Posterior vena cava (tissue), 2 donors: ENCODE measurements at places on chromosomes 1 and 21. TPM values are rescaled to one million over a fixed set of nuclear protein-coding genes. Genes with fewer than 3 reads are reported as not detected.

- DNase-seq: no peak
Measured at GRCh38 chr1:38778521-38778920, 81.1 kb downstream of the RRAGC start.

- no peak for DNase-seq
Measured at GRCh38 chr1:19384113-19384512, 72.0 kb downstream of the SLC66A1 start.

DNA sequence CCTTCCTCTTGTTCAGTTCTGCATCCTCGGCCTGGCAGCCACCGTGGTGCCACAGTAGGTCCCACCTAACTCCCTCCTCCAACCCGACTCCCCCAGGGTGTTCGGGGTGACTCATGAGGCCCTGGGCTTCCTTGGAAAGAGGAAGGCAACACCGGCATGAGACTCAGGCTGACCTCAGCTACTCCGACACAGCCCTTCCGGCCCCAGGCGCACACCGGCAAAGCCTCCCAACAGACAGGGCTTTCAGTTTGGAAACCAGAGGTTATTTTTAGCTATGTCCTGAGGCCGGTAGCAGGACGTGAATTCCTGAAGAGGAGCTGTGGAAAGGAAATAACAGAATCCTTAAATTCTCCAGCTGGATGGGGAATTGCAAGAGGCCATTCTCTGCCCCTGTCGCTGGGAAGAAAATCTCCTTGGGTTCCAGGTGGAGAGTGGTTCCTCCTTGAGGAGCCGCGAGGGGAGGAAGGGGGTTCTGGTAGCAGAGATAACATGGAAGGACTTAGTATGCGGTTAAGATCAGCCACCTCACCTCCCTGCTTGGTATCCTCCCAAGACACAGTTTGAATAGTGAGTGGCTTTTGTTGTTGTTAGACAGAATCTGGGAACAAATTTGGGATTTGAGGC lies 24.4 kb downstream of the PLXNA2 start:
- peak; percentile 87 for DNase-seq

DNA sequence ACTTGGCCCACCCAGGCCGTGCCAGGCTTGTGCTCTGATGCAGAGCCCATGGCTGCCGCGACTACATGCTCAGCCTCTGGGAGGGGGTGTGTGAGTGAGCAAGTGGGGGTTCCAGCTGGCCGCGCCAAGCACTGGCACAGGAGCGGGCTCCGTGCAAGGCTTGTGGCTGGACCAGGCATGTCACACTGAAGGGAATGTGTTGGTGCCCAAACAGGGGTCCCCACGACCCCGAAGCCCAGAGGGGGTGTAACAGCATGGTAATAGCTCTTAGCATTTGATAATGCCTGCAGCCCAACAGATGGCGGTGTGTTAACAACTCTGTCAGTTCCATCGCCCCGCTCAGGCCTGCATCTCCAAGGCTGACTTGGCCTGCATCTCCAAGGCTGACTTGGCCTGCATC lies 38.3 kb upstream of the CD46 start:
- DNase-seq: peak; percentile 81

The HHIPL2 gene
- 0.38 TPM for total RNA-seq

The CR1L gene
- not detected for total RNA-seq

- no peak for DNase-seq
Measured at GRCh38 chr1:92188436-92189255, 29.1 kb upstream of the C1orf146 start.

GRCh38 chr1:214464445-214465287 lies 86.7 kb downstream of the PTPN14 start:
- DNase-seq: no peak

The MAP3K21 gene
- 0.29 TPM for total RNA-seq

The CA6 gene
- not detected for total RNA-seq

- no peak for DNase-seq
Measured at GRCh38 chr1:199678771-199679170, 348.7 kb upstream of the NR5A2 start.

GRCh38 chr1:241464985-241465384 lies 54.6 kb downstream of the FH start:
- no peak for DNase-seq

DNA sequence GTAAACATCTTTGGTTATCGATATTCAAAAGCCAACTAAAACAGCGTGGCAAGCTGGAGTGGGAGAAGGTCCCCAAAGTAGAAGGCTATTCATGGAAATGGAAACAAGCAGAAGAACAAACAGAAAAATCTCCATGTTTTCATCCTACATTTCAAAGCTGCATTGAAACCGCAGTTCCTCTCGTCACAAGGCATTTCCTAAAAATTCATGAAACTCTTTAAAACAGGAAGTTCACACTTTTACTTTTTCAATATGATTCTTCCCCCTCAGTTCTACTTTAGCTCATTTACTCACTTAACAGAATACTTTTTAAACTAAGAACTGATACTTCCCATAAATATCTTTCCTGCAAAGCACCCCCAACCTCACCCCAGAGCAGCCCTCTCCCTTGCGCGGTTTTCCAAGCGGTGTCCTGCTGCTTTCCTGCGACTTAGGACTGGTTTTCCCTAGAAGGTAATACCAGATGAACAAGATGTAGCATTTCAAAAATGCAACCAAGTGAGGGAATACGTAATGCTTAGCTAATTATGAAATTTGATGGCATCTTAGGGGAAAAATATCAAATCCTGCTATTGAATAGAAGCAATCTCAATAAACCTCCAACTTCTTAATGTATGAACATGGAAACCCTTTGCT lies 228.3 kb upstream of the PKN2 start:
- no peak for DNase-seq

GRCh38 chr1:160419150-160419837 lies 18.9 kb downstream of the VANGL2 start:
- DNase-seq: no peak

The KCNK1 gene
- 3.2 TPM for total RNA-seq

- DNase-seq: no peak
Measured at GRCh38 chr1:216777148-216777547, 53.9 kb upstream of the ESRRG start.

DNA sequence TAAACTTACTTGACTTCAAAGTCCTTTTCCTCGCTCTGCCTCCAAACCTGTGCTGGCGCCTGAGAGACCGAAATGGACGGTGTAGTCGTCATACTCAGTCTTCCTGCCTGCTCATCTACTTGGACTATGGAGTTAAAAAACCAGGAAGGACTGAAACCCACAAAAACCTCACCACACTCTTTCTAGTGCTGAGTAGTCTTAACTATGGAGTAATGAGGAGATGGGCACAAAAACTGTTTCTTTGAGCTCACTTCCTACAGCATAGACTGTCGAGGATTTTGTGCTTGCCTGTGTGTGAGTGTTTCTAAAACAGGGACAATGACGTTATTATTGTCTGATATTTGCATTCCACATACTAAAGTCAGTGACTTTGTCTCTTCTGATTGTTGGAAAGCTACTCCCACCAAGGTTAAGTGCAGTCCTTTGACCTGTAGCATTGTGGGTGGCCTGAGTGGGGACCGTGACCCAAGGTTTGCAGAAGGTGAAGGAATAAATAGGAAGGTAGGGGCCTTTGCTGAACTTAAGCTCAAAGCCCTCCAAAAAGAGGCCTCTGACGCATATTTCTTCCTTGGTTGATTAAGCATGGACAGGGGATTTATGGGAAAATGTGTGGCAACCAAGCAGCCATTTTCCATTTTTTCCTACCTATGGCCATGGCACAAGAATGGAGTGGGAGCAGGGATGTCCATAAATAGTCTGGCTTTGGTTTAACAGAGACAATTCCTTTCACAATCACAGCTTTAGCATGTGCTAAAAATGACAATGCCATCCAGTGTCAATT lies 109.6 kb downstream of the ZBTB18 start:
- no peak for DNase-seq

GRCh38 chr1:106921186-106921585 lies 135.3 kb upstream of the PRMT6 start:
- no peak for DNase-seq

DNA sequence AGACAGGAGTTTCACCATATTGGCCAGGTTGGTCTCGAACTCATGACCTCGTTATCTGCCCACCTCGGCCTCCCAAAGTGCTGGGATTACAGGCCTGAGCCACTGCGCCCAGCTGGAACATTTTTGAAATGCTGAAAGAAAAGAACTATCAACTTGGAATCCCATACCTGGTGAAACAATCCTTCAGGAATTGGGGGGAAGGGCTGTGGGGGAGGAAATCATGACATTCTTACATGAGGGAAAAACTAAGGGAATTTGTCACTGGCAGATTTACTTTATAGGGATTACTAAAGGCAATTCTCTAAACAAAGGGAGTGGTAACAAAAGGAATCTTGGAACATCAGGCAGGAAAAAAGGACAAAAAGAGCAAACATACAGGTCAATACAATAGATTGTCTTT lies 25.8 kb downstream of the NDUFS5 start:
- no peak for DNase-seq

GRCh38 chr21:31987696-31988095 lies 114.9 kb downstream of the HUNK start:
- DNase-seq: peak; percentile 73

DNA sequence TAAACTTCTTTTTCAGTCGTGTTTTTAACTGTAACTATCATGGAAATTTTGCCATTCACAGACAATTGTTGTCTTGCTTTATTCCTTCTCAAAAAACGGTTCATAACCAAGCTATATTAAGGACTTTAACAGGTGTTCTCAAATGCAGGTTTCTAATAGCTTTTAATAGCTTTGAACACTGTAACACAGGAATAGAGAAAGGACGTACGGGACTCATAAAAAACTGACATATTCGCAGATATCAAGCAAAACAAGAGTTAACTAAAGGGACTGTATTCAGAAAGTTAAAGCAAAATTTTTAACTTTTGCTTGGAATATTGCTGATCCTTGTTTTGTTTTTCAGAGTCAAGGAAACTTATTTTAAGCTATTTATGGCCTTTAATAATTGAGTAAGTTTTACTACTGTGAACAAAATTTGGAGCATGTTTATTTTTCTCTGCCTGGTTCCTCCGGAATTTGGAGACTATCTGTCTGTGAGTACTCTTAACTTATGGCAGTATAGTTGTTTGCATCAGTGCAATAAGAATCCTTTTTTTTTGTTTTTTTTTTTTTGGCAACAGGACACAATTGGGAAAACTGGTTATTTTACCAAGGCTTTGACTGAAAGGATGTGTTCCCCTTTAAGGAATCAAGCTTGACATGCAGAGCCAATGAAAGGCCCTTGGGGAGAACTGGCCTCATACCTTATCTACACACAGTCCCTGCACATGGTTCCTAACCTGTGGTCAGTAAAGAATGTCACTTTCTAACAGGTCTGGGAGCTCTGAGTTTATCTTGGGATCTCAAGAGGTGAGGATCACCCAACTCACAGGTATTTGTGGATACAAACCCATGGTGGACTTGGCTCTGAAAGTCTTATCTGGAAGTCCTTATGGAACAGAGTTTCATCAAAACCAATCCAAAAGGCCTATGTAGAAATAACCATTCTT lies 5.8 kb upstream of the CD46 start:
- DNase-seq: no peak

GRCh38 chr1:119329541-119330461 lies 38.8 kb upstream of the HAO2 start:
- DNase-seq: no peak

DNA sequence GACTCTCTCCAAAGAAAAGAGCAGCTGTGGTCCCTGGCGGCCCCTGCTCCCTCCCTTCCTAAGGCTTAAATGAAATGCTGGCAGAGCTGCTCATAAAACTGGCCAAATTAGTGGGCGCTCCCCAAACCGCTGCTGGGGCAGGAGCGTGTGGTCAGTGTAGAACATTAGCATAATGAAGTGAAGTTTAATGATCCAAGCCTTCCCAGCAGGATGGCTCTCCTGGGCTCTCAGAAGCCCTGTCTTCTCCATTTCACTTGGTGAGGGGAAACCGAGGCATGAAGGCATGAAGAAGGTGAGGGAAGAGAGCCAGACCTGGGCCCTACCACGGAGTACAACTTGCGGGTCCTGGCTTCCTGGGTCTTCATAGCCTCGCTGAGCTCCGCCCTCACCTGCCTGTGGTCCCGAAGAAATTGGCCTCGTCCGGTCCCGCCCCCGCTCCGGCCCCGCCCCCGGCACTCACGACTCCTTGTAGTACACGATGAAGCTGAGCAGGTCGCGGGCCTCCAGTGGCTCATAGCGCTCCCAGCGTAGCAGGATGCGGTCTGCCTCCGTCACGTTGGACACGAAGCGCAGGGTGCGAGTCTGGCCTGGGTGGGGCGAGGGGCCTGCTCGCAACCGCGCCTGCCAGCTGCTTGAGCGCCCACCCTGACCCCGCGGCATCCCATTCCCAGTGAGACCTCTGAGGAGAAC lies 10.3 kb downstream of the INSRR start:
- DNase-seq: no peak

DNA sequence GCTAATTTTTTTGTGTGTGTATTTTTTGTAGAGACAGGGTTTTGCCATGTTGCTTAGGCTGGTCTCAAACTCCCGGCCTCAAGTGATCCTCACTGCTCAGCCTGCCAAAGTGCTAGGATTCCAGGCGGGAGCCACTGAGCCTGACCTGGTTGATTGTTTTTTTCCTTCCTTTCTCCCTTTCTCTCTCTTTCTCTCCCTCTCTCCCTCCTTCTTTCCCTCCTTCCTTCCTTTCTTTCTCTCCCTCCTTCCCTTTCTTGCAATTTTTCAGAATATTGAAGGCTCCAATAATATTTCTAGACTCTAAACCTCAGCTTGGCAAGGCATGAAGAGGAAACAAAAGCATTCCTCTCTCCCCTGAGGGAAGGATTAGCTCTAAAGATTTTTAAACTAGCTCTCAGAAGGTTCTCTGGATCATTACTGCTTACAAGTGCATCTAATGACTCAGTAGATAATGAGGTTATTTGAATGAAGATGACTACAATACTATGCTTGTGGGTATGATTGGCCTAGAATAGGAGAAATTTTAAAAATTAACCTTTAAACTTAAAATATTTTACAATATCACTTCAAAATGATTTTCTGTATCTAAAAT lies 68.5 kb upstream of the GADD45A start:
- DNase-seq: no peak

The FAM78B gene
- total RNA-seq: 1.5 TPM

GRCh38 chr1:159941141-159941540 lies 4.3 kb downstream of the IGSF9 start:
- no peak for DNase-seq

The TRABD2B gene
- total RNA-seq: 10.5 TPM

GRCh38 chr1:76136894-76137293 lies 62.3 kb downstream of the ST6GALNAC3 start:
- no peak for DNase-seq

DNA sequence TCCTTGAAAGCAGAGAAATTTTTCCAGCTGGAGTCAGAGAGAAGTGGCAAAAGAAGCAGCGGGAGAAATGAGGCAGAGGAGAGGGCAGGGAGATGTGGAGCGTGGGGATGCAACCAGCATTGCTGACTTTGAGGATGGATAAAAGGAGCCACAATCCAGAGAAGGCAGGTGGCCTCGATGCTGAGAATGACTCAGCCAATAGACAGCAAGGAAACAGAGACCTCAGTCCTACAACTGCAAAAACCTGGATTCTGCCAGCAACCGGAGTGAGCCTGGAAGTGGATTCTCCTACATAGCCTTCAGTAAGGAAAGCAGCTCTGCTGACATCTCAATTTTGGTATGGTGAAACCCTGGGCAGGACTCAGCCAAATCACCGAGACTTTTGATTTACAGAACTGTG lies 128.9 kb upstream of the ATP1B1 start:
- DNase-seq: no peak

GRCh38 chr1:165988817-165989216 lies 161.4 kb downstream of the UCK2 start:
- no peak for DNase-seq
